ENCODE measurements at places on chromosomes 4 and X.

DNA sequence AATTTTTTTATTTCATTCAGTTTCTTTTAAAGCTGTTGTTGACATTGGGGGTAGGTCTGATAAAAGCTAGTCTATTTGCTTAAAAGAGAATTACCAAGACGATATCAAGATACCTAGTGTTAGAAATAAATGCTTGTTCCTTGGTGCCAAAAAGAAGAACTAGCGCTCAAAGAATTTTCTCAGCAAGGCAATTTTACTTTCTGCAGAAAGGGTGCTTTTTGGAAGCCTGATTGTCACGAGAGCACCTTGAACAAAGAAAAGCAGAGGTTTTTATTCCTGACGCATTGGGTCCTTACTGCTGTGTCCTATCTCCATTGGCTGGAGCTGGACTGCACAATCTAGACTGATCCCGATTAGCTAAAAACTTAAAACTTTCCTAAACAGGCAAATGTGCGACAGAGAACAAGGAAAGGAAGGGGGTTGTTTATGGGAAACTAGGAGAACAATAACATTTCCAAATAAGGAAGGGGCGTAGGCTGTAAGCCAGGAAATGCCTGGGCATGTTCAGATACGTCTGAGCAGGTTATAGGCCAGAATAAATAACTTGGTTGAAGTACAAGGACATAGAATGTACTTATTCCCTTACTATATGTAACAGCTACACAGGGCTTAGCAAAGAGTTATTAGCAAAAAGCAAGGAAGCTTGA is 50.3 kb upstream of the STPG2 start:
- no peak for DNase-seq

GRCh38 chr4:24892278-24892677 is 20.6 kb downstream of the CCDC149 start:
- DNase-seq: no peak

GRCh38 chrX:150544222-150544787 is 24.1 kb upstream of the MTM1 start:
- DNase-seq: peak; percentile 47

GRCh38 chrX:151970661-151971060 is 3.8 kb downstream of the GABRE start:
- no peak for DNase-seq

DNA sequence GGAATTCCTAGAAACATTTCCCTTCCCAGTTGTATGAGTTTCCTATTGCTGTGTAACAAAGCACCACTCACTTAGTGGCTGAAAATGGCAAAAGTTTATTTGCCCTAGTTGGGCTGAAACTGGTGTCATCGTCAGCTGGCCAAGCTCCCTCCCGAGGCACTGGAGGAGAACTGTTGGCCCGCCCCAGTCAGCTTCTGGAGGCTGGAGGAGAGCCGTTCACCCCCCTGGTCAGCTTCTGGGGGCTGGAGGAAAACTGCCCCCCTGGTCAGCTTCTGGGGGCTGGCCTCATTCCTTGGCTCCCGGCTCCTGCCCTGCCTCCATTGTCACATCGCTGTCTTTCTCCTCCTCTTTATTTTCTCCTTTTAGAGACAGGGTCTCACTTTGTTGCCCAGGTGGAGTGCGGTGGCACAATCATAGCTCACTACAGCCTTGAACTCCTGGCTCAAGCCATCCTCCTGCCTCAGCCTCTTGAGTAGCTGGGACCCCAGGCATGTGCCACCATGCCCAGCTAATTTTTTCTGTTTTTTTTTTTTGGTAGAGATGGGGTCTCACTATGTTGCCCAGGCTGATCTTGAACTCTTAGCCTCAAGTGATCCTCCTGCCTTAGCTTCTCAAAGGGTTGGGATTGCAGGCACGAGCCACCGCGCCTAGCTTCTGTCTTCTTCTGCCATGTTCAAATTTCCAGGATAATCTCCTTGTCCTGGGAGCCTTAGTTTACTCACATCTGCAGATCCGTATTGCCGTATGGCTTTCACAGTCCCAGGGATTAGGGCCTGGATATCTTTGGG is 3.2 kb downstream of the RGS12 start:
- no peak for DNase-seq

DNA sequence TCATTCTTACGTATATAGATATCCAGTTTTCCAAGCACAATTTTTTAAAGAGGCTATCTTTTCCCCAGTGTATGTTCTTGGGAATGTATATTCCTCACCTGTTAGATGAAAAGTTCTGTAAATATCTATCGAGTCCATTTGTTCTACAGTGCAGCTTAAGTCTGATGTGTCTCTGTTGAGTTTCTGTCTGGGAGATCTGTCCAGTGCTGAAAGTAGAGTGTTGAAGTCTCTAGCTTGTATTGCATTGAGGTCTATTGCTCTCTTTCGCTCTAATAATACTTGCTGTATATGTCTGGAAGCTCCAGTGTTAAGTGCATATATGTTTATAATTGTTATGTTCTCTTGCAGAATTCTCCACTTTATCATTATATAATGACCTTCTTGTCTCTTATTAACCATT is 373.1 kb downstream of the PPARGC1A start:
- DNase-seq: no peak

DNA sequence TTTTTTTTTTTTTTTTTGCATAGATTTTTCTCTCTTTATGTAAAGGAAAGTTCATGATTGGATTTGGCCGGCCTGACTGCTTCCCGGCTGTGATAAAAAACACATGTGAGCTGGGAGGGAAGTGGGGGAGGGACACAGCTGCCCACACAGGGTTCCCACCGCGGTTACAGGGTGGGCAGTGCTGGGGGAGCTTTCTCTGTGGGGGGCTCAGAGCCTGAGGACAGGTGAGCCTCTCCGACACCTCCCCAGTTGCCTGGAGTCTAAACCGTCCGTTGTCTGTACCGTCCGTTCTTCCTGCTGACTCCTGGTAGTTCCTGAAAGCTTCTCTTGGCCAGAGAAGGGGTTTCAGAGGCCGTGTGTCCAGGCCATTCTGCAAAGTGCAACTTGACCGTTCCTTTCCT is 21.8 kb downstream of the SHOX start:
- DNase-seq: no peak

Data from 8988T (cell line).